ENCODE measurements at places on chromosomes 5 and 9.
A peak's percentile ranks its signal among the peaks of the same experiment; 100 is the strongest.

DNA sequence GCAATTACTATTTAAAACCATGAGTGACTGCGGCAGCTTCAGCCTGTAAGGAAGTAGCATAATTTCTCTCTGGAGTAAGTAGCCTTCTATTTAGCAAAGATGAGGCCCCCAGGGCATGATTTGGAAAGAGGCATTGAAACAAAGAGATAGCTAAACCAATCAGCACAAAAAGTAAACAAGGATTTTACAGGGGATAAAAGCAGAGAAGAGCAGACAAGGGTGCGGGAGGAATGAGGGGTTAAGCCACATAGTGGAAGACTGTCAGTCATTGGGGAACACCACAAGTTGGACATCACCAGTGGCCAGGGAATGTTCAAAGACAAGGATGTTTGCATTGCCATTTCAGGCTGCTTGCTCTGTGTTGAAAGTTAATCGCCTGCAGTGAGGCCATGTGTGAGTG lies 24.0 kb upstream of the C5orf63 start:
- DNase-seq, result no peak

- no peak for DNase-seq
Measured at GRCh38 chr5:72412283-72413055, 92.3 kb downstream of the PTCD2 start.

DNA sequence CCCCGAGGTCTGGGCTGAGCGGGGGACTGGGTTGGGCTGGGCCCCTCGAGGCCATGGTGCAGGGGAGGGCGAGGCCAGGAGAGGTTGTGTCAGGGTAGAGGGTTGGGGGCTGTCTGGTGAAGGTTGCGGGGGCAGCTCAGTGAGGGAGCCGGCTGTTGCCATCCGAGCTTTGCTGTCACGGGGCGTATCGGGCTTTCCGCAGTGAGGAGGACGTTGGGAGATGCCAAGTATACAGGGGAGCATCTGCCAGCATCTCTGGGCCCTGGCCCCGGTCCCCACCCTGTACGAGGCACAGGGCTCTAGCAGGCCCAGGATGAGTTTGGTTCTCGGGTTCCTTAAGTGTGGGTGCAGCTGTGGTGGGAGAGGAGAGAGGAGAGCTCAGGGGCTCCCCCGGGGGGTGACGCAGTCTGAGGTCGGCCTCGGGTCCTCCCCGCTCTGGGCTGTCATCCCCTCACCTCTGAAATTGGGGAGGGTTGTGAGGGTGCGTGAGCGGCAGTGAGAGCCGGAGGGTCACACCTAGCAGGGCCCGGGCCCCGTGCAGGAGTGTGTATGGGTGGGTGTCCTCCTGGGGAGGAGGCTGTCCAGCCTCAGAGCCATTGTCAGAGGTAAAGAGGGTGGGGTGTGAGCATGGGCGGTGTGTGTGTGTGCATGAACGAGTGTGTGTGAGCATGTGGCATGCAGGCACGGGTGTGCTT lies 87.3 kb downstream of the COL5A1 start:
- DNase-seq, result no peak

- DNase-seq, result no peak
Measured at GRCh38 chr9:123239726-123240125, 28.7 kb downstream of the STRBP start.

- DNase-seq, result no peak
Measured at GRCh38 chr5:96776621-96777020, 31.1 kb downstream of the ERAP1 start.

DNA sequence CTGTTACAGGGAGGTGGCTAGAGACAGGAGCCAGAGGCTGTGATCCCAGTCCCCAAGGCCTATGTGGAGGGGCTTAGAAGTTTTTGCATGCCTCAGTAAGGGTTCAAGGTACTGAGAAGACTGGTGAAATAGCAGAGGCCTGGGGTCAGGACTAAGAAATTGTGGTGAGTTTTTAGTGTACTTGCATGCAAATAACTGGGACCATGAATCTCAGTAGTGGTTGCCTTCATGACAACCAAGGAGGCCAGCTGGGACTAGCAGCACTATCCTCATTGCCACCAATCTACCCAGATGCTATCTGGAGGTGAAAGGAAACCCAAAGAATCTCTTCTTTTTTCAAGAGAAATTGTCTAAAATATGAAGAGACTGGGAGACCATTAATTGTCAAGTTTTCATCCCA lies 395.1 kb downstream of the CETN3 start:
- no peak for DNase-seq

- no peak for DNase-seq
Measured at GRCh38 chr5:139378941-139379361, 4.1 kb downstream of the SLC23A1 start.

DNA sequence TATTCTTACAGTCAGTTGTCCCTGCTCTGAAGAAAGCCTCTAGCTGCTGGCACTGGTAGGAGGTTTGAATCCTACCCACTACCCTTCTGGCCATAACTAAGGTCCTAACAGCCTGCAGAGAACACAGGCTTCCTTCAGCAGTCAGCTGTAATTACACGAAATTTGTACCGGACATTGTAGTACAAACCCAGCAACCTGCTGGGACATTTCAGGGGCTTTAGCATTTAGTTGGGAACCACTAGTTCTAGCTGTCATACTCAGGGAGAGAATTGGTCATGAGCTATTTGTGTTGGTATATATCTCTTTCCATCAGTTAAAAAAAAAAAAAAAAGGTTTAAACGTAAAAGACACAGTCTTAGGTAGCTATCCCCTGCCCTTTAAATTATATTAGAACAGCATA lies 1070.2 kb upstream of the DMAC1 start:
- DNase-seq, result no peak

DNA sequence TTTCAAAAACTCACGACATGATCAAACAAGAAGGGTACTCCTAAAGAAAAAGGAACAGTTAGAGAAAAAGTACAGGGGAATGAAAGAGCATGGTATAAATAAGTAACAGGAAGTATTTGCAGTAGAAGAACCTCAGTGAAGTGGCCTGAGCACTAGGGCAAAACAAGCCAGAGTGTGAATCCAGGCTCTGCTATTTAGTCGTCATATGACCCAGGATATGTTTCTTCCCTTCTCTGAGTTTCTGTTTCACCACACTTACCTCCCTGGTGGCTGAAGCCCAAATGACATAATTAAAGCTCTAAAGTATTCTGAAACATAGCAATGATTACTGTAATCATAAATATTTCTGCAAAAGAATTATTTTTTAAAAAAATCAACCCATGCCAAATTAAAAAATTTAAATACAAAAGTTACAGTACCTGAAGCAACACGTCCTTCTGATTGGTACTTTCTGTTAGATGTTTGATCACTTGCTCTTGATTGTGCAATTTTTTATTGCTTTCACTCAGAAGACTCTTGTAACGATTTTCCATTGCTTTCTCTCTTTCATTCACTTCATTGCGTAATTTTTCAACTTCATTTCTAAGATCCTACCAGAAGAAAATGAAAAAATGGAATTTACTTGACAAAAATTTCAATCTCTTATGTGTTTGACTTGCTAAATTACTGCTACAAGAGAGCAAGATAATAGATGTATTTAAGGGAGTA lies 88.9 kb downstream of the CDK5RAP2 start:
- DNase-seq, result no peak

GRCh38 chr9:34069831-34070230 lies 21.1 kb upstream of the UBAP2 start:
- DNase-seq, result no peak

DNA sequence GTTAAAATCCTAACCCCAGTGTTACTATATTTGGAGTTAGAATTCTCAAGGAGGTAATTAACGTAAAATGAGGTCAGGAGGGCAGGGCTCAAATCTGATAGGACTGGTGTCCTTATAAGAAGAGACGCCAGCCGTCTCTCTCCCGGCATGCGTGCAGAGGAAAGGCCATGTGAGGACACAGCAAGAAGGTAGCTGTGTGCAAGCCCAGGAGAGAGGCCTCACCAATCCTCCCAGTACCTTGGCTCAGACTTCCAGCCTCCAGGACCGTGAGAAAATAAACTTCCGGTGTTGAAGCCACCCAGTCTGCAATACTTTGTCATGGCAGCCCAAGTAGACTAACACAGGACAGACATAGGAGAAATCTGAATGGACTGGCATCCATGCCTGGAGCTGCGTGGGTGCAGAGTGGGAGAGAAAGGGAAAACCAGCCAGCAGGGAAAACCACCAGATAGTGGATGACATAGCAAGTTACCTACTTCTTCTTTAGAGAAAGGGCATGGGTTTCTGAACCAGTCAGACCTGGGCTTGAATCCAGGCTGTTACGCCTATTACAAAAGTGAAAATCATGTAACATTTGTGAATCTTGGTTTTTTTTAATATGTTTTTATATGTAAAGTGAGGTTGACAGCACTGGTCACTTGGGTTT lies 89.2 kb downstream of the FSTL4 start:
- DNase-seq, result no peak

GRCh38 chr5:40503439-40503838 lies 176.3 kb upstream of the PTGER4 start:
- no peak for DNase-seq

- DNase-seq, result no peak
Measured at GRCh38 chr5:140207250-140207964, 32.4 kb downstream of the CYSTM1 start.

DNA sequence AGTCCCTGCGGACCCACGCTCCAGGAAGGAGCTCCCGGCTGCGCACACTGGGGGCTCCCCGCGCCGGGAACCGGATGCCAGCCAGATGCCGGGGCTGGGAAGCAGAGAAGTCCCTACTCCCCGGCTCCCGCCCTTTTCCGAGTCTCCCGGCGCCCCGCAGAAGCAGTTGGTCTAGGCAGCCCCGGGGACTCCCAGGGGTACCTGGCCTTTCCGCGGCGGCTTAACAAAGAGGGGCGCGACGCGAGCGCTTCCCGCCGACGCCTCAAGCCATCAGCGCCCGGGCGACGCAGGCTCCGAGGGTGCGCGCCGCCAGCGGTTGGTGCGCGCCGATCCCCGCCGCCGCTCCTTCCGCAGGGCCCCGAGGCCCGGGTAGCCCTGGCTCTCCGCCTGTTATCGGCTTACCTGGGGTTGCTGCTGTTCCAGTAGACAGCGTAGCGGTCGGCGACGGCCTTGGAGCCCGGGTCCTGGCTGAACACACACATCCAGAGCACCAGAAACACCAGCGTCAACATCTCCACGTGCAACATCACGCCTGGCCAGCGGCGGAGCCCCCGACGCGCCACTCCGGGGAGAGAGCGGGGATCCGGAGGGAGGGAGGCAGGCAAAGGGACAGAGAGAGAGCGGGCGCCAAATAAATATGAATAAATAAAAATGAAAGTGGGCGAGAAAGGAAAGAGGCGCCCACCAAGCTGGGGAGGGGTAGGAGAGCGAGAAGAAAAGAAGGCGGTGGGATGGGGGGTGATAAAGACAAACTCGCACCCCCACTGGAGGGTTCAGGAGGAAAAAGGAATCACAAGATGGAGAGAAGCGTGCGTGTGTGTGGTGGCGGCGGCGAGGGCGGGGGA lies 428 bp downstream of the EFNA5 start:
- peak; percentile 34 for DNase-seq

DNA sequence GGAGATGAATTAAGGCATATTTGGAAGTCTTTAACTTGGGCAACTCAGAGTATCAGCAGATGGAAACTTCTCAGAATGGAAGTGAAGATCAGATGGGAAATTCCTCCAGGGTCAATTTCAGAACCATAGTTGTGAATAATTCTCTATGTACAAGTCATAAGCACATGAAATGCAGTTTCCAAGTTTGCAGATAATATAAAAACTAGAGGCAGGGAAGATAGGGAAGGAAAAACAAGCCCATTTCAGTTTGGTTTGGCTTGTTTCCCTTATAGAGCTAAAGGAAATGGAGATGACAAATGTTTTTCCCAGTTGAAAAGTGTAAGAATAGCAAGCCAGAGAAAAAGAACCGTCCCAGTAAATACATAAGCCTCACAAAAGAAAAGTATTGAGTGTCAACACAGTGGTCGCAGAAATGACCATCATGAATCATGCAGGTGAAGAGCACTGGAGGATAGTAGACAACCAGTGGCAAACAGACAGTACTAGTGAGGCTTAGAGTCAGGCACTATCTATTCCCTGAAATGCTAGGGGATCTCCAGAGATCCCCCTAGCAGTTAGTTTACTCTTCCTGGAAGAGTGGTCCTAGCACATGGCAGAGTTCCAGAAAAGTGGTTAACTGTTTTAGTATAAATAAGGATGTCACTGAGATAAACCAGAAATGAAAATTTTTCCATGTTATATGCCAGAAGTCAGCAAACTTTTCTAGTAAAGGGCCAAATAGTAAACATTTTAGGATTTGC lies 245.9 kb downstream of the SAXO1 start:
- DNase-seq, result no peak

- no peak for DNase-seq
Measured at GRCh38 chr5:131129306-131129705, 35.8 kb downstream of the HINT1 start.

- DNase-seq, result no peak
Measured at GRCh38 chr5:116605310-116606070, 30.9 kb upstream of the SEMA6A start.

- DNase-seq, result no peak
Measured at GRCh38 chr5:41708604-41708940, 161.7 kb downstream of the OXCT1 start.

- DNase-seq, result no peak
Measured at GRCh38 chr5:72661405-72661804, 154.2 kb upstream of the ZNF366 start.

DNA sequence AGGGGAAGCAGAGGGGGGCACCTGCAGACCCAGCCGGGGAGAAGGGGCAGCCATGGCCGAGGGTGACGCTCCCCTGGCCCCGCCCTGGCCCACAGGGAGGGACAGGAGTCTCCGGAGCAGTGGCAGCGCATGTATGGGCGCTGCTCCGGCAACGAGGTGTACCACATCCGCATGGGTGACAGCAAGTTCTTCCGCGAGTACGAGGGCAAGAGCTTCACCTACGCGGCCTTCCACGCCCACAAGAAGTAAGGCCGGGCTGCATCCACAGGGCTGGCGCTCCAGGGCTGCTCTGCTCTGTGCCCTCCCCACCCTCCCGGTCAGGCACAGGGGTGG lies 68.2 kb downstream of the KCNT1 start:
- no peak for DNase-seq

GRCh38 chr5:148739524-148739923 lies 85.2 kb upstream of the HTR4 start:
- DNase-seq, result no peak

GRCh38 chr9:130172858-130173665 lies 858 bp downstream of the NCS1 start:
- DNase-seq, result no peak

GRCh38 chr5:160799184-160799583 lies 52.8 kb downstream of the ATP10B start:
- DNase-seq, result no peak

DNA sequence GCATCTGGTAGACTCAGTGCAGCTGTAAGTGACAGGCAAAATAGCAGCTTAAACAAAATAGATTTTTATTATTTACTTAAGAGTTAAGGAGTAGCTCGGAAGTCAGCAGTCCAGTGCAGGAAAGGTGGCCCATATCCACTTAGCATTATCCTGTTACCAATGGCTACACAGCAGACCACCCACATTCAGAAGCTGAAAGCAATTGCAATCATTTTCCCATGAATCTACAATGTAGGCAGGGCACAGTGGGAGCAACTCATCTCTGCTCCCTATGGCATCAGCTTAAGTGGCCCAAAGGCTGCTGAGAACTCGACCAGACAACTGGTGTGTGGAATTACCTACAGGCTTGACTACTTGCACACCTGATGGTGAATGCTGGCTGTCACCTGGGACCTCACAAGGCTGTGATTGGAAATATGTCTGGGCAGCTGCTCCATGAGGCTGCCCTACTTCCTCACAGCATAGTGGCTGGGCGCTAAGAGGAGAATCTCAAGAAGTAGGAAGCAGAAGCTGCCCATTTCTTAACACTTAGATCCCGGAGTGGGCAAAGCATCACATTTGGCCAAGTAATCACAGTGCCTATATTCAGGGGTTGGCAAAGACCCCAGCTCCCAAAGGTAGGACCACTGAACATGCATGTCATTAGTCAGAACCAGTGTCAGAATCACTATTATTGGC lies 56.4 kb downstream of the SNX18 start:
- no peak for DNase-seq

- DNase-seq, result no peak
Measured at GRCh38 chr5:74105126-74105780, 479.3 kb downstream of the ARHGEF28 start.
